ENCODE measurements at places on chromosomes 2 and 18.

GRCh38 chr2:239411549-239412319, 10.9 kb upstream of the HDAC4 start:
- DNase-seq = no peak

- no peak for DNase-seq
Observed at GRCh38 chr2:104430359-104430740, 423.6 kb upstream of the POU3F3 start.

DNA sequence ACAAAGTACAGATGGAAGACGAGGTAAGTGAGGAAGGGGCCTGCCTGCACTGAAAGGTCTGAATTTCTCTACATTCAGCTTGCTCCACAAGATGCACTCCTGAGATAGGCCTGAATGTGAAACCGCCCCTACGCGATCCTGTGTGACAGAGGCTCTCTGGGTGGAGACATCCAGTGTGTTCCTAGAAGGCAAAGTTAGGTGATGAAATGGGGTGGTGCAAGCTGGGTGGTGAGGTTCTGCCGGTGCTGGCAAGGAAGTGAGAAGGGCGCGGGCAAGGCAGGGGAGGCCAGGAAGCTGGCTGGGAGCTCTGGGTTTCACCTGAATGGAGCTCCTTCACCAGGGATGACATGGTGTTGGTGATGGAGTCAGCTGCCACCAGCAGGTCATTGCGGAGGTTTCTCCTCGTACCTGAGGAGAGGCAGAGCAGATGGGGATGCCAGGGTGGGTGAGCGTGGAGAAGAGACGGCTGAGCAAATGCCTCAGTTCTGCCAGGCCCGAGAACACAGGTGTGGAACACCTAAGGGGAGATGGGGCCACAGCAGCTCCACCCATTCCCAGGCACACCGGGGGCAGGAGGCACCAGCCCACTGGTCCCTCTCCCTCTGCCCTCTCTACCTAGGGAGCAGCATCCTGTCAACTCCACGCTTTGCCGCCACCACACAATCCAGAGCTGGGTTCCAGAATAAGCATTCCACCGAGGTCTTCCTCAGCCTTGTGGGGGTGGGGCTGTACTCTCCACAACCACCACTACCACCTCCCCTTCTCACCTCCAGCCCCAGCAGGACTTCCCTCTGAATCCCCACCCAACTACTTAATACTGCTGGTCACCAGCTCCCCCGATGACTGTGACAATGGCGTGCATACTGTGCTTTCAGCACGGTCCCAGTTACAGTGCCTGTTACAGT, 45.5 kb upstream of the DNMT3A start:
- no peak for DNase-seq

- no peak for DNase-seq
Observed at GRCh38 chr2:73255907-73256617, 22.0 kb downstream of the CCT7 start.

DNA sequence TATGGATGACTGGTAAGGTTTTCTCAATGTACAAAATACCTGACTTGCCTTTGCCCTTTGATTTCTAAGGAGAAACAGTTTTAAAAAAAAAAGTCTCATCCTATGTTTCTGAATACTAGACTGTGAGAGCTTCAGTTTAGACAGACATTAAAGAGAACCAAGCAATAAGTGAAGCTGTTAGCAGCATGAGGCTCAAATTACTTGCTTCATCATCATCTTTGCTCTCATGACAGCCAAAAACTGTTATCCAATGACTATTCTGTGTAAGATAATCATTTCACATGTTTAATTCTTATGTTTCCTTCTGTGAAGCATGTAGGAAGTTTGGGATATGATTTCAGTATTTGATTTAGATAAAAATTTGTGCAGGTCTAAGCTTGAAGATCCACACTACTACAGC, 129.2 kb downstream of the COMMD1 start:
- DNase-seq = no peak

DNA sequence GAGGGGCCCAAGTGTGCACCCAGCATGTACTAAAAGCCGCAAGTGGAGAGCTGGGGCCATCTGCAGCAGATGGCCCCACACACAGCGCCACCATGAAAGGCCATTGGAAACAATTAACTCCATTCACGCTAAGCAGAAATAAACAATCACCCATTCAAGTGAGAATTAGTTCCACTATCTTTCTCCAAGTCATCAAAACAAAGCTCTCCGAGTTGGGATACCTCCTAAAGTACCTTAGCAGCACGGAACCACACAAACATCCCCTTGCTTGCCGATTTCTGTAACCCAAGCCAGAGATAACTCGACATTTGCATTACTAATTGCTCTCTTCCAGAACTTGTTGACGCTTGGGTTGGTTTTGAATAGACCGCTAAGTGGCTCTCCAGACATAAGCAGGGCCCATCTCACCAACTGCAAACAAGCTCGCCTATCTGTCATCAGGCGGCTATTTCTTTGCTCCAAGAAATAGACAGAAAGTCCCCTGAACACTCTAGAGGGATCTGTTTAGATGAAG, 840.6 kb upstream of the SALL3 start:
- no peak for DNase-seq

GRCh38 chr2:239271882-239272281, 128.9 kb downstream of the HDAC4 start:
- no peak for DNase-seq

DNA sequence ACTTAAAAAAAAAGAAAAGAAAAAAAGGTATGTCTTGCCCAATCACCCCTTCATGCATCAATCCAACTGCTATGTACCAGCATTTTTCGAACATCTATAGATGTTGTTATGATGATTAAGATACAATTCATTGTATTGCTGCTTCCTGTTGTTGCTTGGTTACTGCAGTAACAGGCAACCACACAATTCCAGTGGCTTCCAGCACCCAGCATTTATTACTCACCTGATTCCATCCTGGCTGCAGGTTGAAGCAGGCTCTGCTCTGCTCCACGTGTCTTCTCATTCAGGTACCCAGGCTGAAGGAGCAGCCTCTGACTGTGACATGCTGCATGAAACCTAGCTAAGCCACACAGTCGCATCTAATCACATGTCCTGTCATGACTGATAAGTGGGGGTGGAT, 196.9 kb downstream of the INO80D start:
- peak; percentile 14 for DNase-seq

DNA sequence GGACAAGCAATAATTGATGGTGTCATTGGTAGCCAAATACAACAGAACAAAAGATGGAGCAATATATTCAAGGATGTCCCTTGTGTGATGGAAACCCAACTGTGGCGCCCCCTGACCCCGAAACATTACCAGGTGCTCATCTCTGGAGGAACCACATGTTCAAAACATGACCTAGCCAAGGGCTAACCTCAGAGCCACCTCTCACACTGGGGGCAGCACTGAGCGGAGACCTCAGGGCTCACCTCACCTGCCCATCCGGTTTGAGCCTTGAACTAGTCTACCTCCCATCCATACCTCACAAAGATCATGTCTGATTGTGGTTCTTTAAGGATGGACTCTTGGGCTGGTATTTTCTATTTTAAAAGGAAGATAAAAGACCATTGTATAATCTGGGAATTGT, 314.4 kb upstream of the CDH7 start:
- no peak for DNase-seq
